ENCODE measurements at places on chromosomes 5 and 9.

- no peak for DNase-seq
Measured at GRCh38 chr9:2260417-2261306, 245.5 kb downstream of the SMARCA2 start.

DNA sequence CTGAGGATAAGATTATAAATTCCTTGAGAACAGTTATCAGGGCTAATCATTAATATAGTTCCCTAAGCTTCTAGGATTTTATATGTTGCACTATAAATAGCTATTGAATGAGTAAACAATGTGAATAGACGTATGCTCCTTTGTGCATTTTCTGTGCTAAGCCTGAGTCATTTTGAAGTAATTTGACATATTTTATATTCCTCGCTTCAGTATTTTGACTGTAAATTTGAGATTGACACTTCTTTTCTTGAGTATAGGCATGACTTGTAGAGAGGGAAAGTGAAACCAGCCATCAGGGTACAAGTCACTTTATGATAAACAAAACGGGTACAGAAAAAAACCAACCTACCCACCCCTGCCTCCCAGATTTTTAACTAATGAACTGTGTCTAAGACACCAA lies 367.7 kb upstream of the PRR16 start:
- DNase-seq, result no peak

GRCh38 chr9:93617273-93617672 lies 40.9 kb downstream of the PHF2 start:
- no peak for DNase-seq

GRCh38 chr5:160089531-160089930 lies 29.7 kb downstream of the PWWP2A start:
- no peak for DNase-seq

DNA sequence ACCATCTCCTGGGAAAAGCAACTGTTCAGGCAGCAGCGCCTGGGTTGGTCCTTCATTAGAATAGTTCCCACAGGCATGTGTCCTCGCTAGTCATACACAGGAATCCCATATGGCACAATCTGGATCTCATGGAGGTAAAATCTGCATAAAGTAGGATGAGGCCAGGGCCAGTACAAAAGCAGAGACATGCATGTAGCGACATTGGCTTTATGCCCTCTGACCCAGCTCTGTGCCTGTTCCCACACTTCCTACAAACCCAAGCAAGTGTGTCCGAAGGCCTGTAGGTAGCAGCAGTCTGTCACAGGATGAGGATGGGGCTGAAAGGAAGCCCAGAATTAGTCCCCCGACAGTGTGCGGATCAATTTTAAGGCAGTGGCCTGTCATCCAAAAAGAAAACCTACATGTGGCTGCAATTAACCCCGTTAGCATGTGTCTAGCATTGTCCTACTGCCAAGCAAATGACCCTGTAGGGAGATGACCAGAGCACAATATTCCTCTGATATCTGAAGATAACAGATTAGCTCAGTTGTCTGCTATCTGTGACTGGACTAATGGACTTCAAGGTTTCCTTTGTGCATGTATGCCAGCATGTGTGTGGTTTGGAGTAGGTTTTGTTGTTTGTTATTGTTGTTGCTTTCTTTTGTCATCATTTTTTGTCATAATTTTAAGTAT lies 178.8 kb downstream of the TMEM161B start:
- no peak for DNase-seq

- no peak for DNase-seq
Measured at GRCh38 chr9:70475211-70475610, 60.8 kb upstream of the KLF9 start.

GRCh38 chr9:82354279-82354659 lies 365.7 kb downstream of the SPATA31D1 start:
- no peak for DNase-seq

DNA sequence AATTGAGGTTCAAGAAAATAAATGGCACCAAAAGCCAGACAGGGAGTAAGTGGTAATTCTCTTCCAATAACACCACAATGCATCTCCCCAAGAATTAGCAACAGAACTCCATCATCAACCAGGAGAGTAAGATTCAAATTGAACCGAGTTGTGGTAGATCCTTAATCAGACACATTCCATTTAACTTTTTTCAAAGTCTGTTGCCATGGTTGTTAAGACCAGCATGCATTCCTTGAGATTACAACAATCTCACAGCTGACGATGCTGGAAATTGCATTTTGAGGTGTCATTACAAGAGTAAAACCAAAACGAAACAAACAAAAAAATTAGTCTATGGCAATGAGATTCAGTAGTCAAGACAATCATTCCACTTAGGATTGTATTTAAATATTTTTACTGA lies 78.9 kb upstream of the ZNF462 start:
- no peak for DNase-seq

GRCh38 chr5:2471152-2471879 lies 280.2 kb downstream of the IRX2 start:
- DNase-seq, result no peak

- DNase-seq, result no peak
Measured at GRCh38 chr5:179209359-179210150, 135.7 kb downstream of the ADAMTS2 start.

DNA sequence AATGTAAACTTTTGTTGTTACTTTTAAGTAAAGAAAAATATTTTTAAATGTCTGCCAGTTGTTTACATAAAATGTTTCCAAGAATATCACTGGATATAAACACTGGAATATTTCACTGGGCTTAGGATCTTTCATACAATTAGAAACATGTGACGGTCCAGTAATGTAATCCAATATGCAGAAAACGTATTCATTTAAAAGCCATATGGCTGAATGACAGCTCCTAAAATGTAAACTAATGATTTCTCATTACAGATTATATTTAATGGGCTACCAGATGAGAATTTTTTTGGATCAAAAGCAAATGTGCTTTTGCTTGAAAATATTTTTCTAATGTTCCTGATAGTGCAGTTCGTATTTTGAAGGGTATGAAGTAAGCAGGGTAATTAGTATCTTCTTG lies 124.3 kb downstream of the TTC39B start:
- no peak for DNase-seq

- no peak for DNase-seq
Measured at GRCh38 chr5:3393122-3393919, 202.3 kb upstream of the IRX1 start.

- no peak for DNase-seq
Measured at GRCh38 chr5:106545325-106545724, 1125.4 kb downstream of the EFNA5 start.

GRCh38 chr5:136058039-136058971 lies 29.5 kb downstream of the TGFBI start:
- no peak for DNase-seq

DNA sequence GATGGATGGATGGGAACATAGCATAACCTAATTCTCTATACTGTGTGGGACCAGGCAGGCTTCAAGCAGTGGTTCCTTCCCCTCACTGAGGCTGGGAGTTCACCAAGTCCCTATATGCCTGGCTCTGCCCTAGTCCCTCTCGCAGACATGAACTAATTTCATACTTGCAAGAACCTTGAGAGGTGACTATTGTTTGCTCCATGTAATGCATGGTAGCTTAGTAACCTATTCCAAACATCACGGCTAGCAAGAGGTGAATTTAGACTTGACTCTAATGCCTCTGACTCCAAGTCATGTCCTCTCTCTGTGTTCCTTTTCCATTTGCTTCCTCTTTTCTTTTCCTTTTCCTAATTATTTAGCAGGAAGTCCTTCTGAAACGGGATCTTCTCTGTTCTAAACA lies 25.9 kb upstream of the ERMP1 start:
- no peak for DNase-seq

DNA sequence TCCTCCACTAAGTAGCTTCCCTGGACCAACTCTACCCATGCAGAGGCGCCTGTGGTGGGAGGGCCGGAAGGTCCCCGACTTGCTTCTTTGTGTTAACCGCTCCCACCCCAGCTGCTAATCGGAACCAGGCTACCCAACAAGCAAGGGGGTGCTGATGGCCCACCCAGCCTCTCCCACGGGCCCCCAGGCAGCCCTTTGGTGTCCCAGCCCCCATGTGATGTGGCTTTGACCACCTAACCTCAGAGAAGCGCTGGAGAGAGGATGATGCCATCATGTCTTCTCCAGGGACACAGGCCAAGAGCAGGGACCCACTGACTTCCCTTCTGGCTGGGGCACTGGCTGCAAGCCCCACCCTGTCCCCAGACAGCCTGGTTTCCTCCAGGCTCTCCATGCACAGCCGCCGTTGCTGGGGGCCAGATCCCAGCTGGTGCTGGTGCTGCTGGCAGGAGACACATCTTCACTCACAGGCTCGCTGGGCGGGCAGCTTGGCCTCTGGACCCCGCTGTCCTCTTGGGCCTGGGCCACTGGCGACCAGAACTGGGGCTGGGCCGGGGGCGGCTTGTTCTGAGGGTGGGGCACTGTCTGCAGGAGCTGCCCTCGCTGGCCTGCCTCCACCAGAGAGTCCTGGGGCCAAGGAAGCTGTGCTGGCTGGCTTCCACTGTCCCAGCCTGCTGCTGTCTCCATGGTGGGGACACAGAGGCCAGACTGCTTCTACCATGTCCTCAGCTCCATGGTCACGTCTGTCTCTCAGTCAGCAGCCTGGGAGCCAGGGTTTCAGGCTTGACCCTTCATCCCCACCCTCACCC lies 27.8 kb downstream of the LAMC3 start:
- no peak for DNase-seq

DNA sequence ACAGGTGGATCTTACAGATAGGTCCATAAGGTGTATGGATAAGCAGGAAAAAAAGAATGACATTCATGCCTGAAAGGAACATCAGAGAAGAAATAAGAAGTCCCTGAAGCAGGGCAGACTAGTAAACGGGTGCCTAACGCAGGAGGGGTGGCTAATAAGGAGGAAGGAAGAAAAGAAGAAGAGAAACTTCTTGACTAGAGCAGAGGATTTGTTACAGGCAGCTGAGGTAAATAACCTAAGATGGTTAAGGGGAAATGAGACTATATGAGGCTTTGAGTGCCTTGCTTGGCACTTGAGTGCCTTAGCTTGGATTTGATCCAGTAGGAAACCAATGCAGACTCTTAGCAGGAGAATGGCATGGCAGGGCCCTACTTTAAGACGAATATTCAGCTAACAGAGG lies 313.5 kb upstream of the PDE4D start:
- no peak for DNase-seq

DNA sequence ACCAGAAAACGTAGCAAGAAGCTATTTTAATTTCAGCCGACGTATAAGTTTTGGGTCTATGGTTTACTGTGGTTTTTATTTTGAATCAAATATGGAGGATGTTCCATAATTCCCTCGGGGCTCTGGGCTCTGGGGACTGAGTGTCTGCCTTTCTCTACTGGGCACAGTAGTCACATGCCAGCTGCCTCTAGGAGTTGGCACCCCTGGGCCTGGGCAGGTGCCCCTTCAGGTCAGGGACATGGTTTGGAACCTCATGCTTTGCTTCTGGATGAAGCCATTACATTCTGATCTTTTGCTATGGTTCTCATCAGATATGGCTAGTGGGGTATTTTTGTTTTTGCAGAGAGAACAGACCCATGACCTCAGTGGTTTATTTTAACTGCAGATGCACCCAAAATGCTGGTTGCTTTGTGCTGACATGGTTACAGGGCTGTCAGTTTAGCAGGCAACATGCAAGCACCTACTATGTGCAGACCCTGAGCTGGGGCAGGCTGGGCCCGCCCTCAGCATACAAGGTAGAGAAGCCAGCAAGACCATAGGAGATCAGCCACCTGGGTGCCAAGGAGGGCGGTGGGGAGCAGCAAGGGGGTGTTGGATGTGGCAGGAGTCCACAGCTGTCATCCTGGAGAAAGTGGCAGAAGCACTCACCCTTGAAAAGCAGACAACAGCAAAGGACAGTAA lies 54.5 kb upstream of the PSD2 start:
- no peak for DNase-seq

- no peak for DNase-seq
Measured at GRCh38 chr5:124878583-124879342, 132.3 kb upstream of the ZNF608 start.

GRCh38 chr5:135497971-135498636 lies 37.7 kb downstream of the NEUROG1 start:
- DNase-seq, result no peak

DNA sequence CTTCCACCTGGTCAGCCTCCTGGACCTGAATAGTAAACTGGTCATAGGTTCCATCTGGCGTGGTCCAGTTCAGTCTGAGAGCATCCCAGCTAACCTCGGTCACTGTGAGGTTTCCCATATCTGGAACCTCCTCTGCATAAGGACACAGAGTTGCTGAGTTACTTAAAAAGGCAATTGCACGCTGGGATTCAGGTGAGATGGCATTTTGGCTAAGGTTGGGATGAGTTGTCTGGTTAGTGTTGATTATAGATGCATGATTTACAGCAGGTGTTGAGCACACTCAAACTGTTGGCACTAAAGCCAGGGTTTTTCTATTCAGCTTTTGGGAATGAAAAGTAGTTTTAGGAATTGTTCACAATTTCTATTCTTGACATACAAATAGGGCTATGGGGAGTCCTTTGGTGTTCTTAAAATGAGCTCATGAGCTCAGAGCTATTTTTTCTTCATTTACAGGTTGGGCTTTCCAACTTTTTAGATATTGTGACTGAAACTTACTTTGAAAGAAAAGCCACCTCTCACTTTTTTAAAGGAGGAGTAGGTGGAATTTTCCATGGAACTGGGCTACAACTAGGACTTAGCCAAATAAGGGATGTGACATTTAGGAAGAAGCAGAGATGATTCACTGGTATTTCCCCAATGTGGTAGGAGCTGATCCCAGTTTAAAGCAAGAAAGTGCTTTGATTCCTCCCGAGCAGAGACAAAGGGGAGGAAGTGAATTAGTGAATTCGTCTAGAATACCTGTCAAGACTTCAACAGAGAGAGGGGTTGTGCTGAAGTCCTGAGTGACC lies 54.7 kb downstream of the TNC start:
- no peak for DNase-seq

DNA sequence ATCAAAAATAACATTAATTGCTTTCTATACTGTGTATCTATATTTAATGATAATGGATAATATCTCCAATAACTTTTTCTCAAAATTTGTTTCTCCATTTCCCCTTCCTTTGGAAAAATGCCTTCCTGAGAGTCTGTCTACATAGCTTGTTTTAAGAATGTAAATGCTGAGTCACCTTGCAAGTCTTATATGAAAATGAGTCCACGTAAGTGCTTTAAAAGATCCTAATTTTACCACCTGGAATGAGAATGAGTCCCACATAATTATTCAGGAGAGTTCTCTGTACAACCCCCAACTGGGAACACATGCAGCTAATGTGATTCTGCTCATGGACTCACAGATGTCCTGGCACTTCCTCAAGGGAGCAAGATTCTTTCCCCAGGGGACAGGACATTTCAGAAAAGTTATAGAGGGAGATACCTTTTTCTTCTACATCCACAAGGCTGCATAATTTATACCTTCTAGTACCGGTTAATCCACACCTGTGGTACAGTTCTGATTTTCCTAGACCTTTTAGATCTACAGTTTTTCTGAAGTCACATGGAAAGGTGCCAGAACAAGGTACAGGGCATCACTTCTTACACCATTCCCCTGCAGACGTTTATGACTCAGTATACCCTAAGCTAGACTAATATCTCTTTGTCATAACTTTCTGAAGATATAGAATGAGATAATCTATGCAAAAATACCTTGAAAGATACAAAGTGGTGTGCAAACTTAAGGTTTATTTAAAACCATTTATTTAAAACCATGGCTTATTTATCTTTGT lies 314.1 kb downstream of the CETN3 start:
- no peak for DNase-seq

- DNase-seq, result no peak
Measured at GRCh38 chr5:28807195-28807729, 1768.9 kb upstream of the CDH9 start.

All from activated CD4-positive, alpha-beta T cell treated with anti-CD3 and anti-CD28 coated beads, Interleukin-2, amount 50 U/mL, for 24 hours (primary cell).